Muscle of back (tissue), 13 donors: ENCODE measurements at places on chromosomes 7 and 10. TPM values are rescaled to one million over a fixed set of nuclear protein-coding genes. Genes with fewer than 3 reads are reported as not detected.

Gene PTPRN2
- 2.1 TPM for polyA plus RNA-seq

Gene C7orf57
- 0.33 TPM for polyA plus RNA-seq

Gene CALHM3
- not detected for polyA plus RNA-seq

Gene KAZALD1
- polyA plus RNA-seq = 26.2 TPM

Gene TCAF2
- 16.5 TPM for polyA plus RNA-seq

Gene MAT1A
- polyA plus RNA-seq = 0.08 TPM

Gene FAM241B
- not detected for polyA plus RNA-seq

Gene TYSND1
- 4.6 TPM for polyA plus RNA-seq

Gene CSTF2T
- polyA plus RNA-seq = 34.3 TPM

Gene MOGAT3
- not detected for polyA plus RNA-seq

Gene ANXA8
- polyA plus RNA-seq = not detected

Gene ENO4
- polyA plus RNA-seq = 0.44 TPM

Gene ZNF727
- not detected for polyA plus RNA-seq

Gene PWWP2B
- polyA plus RNA-seq = 8.0 TPM

Gene GIMAP2
- polyA plus RNA-seq = 7.1 TPM

Gene CHRM2
- polyA plus RNA-seq = 0.35 TPM

Gene NUTM2A
- 3.0 TPM for polyA plus RNA-seq

Gene WNT8B
- polyA plus RNA-seq = not detected

Gene SVOPL
- polyA plus RNA-seq = not detected

Gene CLEC2L
- polyA plus RNA-seq = 1.3 TPM

Gene CUZD1
- 0.59 TPM for polyA plus RNA-seq

Gene OR2A1
- polyA plus RNA-seq = 0.19 TPM

Gene MACC1
- polyA plus RNA-seq = 0.06 TPM

Gene ASZ1
- not detected for polyA plus RNA-seq

Gene PARP12
- polyA plus RNA-seq = 17.6 TPM

Gene TUBB8
- not detected for polyA plus RNA-seq

Gene FMC1
- polyA plus RNA-seq = 17.3 TPM

Gene USP54
- polyA plus RNA-seq = 14.2 TPM

Gene CD36
- polyA plus RNA-seq = 383 TPM

Gene PLPP4
- polyA plus RNA-seq = not detected

Gene AMPH
- 7.7 TPM for polyA plus RNA-seq

Gene BMI1
- 47.3 TPM for polyA plus RNA-seq

Gene CEP55
- 9.9 TPM for polyA plus RNA-seq

Gene SPDYE1
- 0.59 TPM for polyA plus RNA-seq

Gene VAX1
- polyA plus RNA-seq = 0.27 TPM
